ENCODE measurements at places on chromosomes 4 and X. TPM values are rescaled to one million over a fixed set of nuclear protein-coding genes. Genes with fewer than 3 reads are reported as not detected.

GRCh38 chrX:72089254-72089653 is 42.5 kb downstream of the RTL5 start:
- no peak for DNase-seq

Gene RTL5
- total RNA-seq, result 3.3 TPM

Gene NAT8L
- 13.6 TPM for total RNA-seq

Gene ENPP6
- total RNA-seq, result 0.16 TPM

DNA sequence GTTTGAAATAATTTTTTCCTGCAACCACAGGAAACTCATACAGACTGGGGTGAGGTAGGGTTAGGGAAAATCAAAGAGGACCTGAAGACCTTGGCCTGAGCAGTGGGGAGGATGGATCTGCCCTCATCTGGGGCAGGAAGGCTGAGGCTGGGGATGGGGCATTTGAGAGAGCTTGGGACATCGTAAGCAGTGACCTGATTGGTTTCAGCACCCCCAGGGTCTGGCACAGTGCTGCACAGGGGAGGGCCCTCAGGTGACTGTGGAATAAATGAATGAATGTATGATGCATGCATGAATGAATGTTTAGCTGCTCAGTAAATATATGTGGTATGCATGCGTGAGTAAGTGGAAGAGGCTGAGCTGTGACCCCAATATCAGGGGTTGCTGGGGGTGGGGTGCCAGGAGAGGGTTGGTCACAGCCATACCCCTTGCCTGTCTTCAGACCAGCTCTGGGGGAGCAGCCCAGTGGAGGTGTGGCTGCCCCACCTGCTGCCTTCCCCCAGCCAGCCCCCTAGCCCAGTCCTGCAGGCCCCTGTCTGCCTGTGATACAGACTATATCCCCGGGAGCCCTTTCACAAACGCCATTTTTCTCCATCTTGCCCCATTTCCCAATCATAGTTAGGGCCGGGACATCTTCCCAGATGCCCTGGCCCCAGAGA is 11.0 kb upstream of the TNIP2 start:
- DNase-seq, result no peak

Gene ZNF630
- 2.2 TPM for total RNA-seq

GRCh38 chrX:65601530-65602220 is 65.8 kb upstream of the MSN start:
- DNase-seq, result no peak

DNA sequence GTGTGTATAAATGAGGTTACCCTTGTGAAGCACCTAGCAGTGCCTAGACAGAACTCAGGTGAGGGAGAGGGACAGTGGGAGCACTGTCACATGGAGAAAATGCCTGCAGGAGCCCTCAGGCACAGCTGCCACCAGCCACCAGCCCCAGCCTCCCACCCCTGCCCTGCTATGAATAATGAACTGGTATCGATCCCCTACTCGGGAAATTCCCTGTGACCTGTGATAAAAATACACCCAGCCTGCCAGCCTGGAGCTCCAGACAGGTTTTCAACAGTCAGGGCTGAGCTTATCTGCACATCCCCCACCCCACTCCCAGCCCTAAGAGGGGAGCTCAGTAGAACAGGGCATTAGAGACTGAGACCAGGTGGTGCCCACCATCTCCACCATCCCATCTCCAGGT is 159.6 kb upstream of the PJA1 start:
- no peak for DNase-seq

Gene C4orf46
- total RNA-seq, result 6.1 TPM

- DNase-seq, result no peak
Measured at GRCh38 chrX:150482537-150483206, 85.7 kb upstream of the MTM1 start.

- DNase-seq, result no peak
Measured at GRCh38 chr4:132792310-132792709, 356.8 kb upstream of the PCDH10 start.

DNA sequence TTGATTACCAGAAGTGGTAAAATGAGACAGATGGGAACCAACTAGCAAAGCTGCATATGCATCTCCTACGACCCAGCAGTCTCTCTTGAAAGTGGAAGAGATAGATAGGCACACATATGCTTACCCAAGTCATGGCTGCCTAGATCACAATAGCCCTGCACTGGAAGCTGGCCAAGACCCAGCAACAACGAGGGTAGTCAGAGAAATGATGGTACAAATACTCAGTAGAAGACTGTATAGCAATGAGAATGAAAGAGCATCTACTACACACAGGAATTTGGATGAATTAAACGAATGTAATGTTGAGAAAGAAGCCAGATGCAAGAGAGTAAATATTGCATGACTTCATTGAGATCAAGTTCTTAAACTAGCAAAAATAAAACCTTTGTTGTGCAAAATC is 100.3 kb upstream of the FAT1 start:
- no peak for DNase-seq

GRCh38 chr4:1981251-1982058 is 27.3 kb downstream of the NELFA start:
- no peak for DNase-seq

Gene TIMM8A
- total RNA-seq, result 4.6 TPM

GRCh38 chr4:54661686-54662085 is 3.9 kb downstream of the KIT start:
- DNase-seq, result no peak
